SJCRH30 (cell line): ENCODE measurements at places on chromosomes 4 and X. TPM values are rescaled to one million over a fixed set of nuclear protein-coding genes. Genes with fewer than 3 reads are reported as not detected.

DNA sequence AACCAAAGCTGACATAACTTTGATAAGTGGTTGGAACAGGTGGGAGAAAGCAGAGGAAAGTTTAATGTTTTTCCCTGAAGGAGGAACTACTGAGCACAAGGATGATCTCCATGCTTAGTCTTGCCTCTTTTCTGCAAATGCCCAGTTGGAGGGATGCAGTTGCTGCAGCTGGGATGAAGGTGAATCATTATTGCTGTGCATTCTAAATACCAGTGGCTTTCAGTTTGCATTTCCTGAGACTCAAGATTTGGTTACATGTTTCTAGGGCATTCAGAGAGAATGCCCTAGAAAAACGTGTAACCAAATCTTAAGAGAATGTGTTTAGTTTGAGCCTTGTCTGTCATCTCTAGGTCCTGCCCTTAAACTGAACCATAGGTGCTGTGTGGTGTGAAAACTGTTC, 42.2 kb downstream of the METTL14 start:
- no peak for DNase-seq

Gene ADGRL3
- 0.35 and 0.40 TPM in 2 replicates for total RNA-seq

GRCh38 chr4:138678985-138679746, 336.4 kb upstream of the NOCT start:
- no peak for DNase-seq

DNA sequence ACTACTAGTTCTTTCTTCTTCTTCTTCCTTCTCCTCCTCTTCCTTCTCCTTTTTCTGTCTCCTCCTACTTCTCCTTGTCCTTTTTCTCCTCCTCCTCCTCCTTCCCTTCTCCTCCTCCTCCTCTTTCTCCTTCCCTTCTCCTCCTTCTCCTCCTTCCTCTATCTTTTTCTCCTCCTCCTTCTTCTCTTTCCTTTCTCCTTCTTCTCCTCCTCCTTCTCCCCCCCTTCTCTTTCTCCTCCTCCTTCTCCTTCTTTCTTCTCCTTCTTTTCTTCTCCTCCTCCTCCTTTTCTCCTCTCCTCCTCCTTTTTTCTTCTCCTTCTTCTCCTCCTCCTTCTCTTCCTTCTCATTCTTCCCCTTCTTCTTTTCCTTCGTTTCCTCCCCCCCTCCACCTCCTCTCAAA, 21.8 kb upstream of the NAP1L5 start:
- DNase-seq = no peak

DNA sequence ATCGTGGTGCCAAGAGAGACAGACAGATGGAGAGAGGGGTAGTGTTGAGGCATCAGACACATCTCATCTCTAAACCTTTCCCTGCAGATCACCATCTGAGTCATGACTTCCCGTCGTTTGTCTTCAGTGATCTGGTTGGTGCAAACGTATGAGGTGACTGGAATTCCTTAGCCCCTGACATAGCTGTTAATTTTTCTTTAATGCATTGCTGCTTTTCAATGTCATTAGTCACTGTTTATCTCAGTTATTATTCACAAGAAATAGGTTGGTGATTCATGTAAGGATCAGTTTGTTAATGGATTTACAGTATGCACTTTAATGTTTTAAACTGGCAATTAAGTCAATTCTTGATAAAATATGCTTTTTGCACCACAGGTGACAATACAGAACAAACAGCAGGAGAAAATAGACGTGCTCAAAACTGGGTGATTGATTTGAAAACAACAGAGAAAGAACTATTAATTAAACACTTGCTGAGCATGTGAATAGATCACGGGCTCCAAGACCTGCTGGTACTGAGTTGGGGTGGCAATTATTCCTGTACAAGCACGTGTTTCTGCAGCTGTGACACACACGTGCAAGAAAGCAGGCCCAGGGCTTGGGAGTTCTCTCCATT, 1.3 kb upstream of the TMEM154 start:
- no peak for DNase-seq

Gene ATP1B4
- not detected in 2 replicates for total RNA-seq

DNA sequence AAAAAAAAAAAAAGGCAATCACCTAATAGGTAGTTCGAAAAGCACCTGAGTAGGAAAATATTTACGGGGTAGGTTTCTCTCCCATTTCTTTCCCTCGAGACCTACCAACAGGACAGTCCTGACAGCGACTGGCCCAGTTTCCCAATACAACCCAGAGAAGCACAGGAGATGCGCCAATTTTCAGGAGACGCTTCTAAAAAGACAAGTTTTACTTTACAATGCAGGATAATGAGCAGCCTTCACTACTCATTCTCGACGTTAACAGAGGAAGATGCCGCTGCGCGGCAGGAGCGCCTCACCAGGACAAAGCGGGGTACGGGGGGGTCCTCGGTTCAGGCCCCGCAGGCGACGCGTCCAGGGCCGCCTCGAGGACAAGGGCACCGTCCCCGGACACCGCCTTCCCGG, 708 bp downstream of the BCLAF3 start:
- DNase-seq = no peak

- DNase-seq = no peak
Observed at GRCh38 chr4:181151856-181152255, 1091.3 kb upstream of the TENM3 start.

Gene SAT1
- 24.6 and 25.6 TPM in 2 replicates for total RNA-seq

DNA sequence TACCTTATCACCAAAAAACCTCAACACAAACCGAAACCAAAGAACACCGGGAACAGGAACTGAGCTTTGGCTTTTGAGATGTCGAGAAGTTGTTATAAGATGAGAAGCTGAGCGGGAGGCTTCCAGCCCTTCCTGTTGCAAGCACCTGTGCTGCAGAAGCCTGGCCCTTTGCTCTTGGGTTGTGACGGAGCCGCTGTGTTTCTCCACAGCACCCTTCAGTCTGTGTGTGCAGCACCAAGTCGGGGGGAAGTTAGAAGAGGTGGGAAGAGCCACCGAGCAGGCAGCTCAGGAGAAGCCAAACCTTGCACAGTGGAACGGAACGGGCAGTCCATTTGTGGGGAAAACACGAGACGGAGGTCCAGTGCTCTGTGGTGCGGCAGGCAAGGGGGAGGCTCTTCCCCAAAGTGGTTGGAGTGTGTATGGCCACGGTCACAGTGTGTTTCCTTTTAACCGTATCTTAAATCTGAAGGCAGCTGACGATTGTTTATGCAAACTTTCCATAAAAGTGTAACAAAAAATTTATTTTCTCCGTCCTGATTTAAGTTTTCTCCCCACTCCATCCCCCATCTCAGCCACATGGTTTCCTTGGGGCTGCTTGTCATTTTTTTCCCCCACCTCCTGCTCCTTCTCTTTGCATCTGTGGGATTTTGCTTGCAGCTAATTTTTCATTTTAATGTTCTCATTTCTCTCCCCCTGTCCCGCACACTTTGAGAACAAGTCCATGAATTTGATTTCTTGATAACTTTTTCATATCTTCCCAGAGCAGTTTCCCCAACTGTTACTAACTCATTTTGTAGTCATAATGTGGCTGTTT, 123.7 kb downstream of the STOX2 start:
- no peak for DNase-seq

Gene SEPTIN11
- total RNA-seq = 281 and 294 TPM in 2 replicates

DNA sequence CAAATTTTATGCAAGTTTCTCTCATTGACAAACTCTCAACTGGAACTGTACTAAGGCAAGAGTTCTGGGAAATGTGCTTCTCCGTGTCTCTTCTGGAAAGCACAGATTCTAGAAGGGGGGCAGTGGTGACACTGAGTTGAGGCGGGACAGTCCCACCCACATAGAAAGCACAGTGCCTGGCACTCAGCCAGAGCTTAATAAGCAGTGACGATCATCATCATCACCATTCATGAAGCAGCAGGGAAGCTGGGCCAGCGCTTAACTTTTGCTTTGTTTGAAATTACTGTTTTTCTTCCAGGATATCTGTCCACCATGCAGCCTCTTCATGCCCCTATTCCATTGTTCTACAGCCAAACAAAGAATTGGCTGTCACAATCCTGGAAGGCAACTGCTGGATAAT, 60.3 kb downstream of the BEND2 start:
- peak; percentile 4 for DNase-seq

Gene CT45A2
- not detected in 2 replicates for total RNA-seq

- peak; percentile 74 for DNase-seq
Observed at GRCh38 chrX:15143050-15143824, 126.6 kb downstream of the ASB9 start.

- no peak for DNase-seq
Observed at GRCh38 chrX:52262195-52262546, 77.5 kb downstream of the MAGED4 start.

DNA sequence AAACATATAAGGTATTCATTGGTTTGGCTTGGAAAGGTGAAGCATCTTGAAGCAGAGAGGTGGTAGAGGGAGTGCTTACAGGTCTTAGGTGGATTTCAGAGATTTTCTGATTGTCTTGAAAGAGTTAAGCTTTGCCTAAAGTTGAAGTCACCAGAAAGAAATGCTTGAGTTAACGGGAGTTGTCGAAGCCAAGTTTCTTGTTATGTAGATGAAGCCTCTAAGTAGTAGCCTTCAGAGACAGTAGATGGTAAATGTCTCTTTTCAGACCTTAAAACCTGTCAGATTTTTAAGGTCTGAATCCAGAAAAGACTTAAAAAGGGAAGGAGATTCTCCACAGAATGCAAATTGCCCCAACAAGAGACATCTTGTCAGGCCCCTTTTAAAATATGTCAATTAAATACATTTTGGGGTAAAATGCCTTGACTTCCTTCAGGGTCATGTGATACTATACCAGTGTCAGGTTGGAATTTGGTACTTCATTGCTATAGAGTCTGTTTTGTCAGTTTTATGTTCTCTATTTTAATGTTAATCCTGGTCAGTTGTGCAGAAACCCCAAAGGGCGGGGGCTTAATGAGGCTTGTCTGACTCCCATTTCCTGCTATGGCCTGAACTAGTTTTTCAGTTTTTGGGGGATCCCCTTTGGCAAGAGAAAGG, 81.0 kb downstream of the PCDH18 start:
- DNase-seq = no peak

GRCh38 chrX:17549107-17549651, 174.2 kb downstream of the NHS start:
- DNase-seq = no peak

GRCh38 chr4:15423285-15423711, 4.5 kb upstream of the C1QTNF7 start:
- no peak for DNase-seq

- DNase-seq = no peak
Observed at GRCh38 chr4:6540879-6541278, 34.1 kb upstream of the MAN2B2 start.

DNA sequence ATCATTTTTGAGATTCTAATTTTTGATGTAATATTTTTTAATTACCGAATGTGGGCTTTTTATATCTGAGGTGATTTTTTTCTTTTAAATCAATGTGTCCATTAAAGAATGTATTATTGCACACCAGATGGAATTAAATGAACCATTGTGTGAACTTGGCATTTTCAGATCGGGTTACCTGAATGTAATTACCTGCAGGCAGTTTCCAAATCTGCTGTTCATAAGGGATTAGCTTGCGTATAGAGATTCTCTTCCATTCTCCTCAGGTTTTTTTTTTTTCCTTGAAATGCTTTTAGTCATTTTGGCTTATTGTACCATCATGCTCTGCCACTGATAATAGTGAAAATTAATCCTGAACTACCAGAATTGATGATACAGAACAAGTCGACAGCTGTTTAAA, 511.5 kb upstream of the ATOH1 start:
- no peak for DNase-seq

DNA sequence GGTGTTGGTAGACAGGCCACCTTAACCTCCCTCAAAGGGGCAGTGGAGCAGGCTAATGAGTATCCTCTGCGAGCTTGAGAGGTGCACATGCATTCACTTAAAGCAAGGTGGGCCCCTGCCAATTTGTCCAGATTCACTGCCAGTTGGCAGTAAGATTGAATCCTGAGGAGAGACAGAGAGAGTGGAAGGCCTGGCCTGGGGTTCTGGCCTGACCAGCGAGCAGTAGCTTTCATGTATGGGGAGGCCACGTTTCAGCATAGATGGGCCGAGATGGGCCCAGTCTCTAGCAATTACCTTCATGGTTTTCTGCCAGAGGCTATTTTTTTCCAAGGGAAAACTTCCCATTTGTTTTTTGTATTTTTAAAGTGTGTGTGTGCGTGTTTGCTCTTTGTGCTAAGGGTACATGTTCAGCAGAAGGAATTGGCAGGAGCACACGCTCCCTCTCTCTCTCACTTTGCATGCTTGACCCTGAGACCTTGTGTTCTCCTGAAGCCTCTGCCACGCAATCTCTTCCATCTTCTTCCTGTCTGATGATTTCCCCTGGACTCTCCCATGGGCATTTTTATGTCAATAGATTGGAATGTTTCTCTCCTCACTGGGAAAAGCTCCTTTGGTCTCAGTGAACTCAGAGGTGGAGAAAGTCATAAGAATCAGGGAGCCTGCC, 215.8 kb upstream of the SFRP2 start:
- DNase-seq = no peak

DNA sequence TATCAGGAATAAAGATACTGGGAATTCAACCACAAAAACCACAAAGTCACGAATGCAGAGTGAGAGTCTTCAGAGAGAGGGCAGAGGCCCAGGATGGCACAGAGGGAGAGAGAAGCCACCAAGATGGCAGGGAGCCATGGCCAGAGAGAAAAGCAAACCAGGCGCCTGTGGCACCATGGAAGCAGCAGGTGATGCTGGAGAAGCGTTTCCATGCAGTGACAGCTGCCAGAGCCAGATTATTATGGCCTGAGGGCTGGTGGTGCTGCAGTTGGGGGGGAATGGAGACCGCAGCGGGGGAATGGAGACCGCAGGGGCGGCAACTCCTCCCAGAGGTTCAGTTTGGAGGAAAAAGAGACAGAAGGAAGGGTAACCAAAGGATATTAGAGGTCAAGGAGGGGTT, 5.8 kb downstream of the TAFAZZIN start:
- DNase-seq = peak; percentile 86

Gene SSX1
- total RNA-seq = not detected in 2 replicates

DNA sequence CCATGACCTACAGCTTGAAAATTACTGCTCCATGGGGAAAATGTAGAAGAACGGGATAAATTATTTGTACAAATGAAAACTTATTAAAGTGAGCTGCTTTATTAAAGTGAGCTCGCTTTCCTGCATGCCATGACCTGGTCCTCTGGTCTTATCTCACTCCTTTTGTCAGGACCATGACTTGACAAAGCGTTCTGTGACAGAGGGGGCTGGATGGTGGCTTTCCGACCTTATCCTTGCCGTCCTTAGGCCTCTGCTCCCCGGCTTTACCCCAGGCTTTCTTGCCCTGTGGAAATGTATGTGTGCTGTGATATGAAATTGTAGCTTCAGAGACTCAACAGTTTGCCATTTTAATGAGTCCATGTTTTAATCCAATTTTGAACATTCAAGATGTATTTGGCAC, 44.0 kb upstream of the FBXW7 start:
- no peak for DNase-seq
